ENCODE measurements at places on chromosomes 12 and 14. TPM values are rescaled to one million over a fixed set of nuclear protein-coding genes. Genes with fewer than 3 reads are reported as not detected.

The KRT74 gene
- total RNA-seq: not detected

The JDP2 gene
- 13.1 TPM for total RNA-seq

The NUDT4 gene
- 66.3 TPM for total RNA-seq

The XRCC3 gene
- total RNA-seq: 25.7 TPM

The EMP1 gene
- total RNA-seq: 0.31 TPM

The DDIT3 gene
- total RNA-seq: 15.7 TPM

The CIDEB gene
- total RNA-seq: 1.9 TPM

The PTPN6 gene
- total RNA-seq: 65.4 TPM

The SLC39A2 gene
- total RNA-seq: not detected

The ESRRB gene
- total RNA-seq: 0.29 TPM

The OR6C2 gene
- total RNA-seq: not detected

The GDF3 gene
- total RNA-seq: not detected

The RHEBL1 gene
- 0.75 TPM for total RNA-seq

The PRMT5 gene
- total RNA-seq: 104 TPM

The KRT4 gene
- 0.29 TPM for total RNA-seq

The CPNE8 gene
- 1.7 TPM for total RNA-seq

The RALGAPA1 gene
- total RNA-seq: 58.7 TPM

The B3GNT4 gene
- 0.91 TPM for total RNA-seq

The WASHC4 gene
- total RNA-seq: 50.1 TPM

The TAS2R30 gene
- total RNA-seq: 5.6 TPM

The RAD9B gene
- 0.33 TPM for total RNA-seq

The CPSF6 gene
- total RNA-seq: 154 TPM

The SLC5A8 gene
- 0.12 TPM for total RNA-seq

The CMA1 gene
- total RNA-seq: not detected

The NRXN3 gene
- total RNA-seq: 22.1 TPM

Measured in progenitor cell of endocrine pancreas (in vitro differentiated cells).